Thoracic aorta endothelial cell (primary cell): ENCODE measurements at places on chromosomes 7 and 10. TPM values are rescaled to one million over a fixed set of nuclear protein-coding genes. Genes with fewer than 3 reads are reported as not detected.

PTPN20 gene
- under 0.01 and 0.57 TPM in 2 replicates for total RNA-seq

STRIP2 gene
- total RNA-seq = 12.6 and 15.4 TPM in 2 replicates

ZPBP gene
- not detected in 2 replicates for total RNA-seq

IL6 gene
- 21.1 and 23.7 TPM in 2 replicates for total RNA-seq

NRCAM gene
- total RNA-seq = 157 and 174 TPM in 2 replicates

CALML5 gene
- not detected in 2 replicates for total RNA-seq

PRKAG2 gene
- total RNA-seq = 37.2 and 56.7 TPM in 2 replicates

CPA2 gene
- not detected in 2 replicates for total RNA-seq

SYCE1 gene
- total RNA-seq = 0.14 TPM in 1 of 2 replicates, not detected in the other

LOXL4 gene
- 1.2 and 1.6 TPM in 2 replicates for total RNA-seq

ZNF37A gene
- 15.6 and 19.1 TPM in 2 replicates for total RNA-seq

TLX1 gene
- 0.40 TPM in 1 of 2 replicates, not detected in the other for total RNA-seq
